ENCODE measurements at places on chromosomes 1 and 21. TPM values are rescaled to one million over a fixed set of nuclear protein-coding genes. Genes with fewer than 3 reads are reported as not detected.

The SERPINC1 gene
- total RNA-seq = 0.44 TPM

The FCER1G gene
- 11.3 TPM for total RNA-seq

The SLC35F3 gene
- 0.21 TPM for total RNA-seq

The GIPC2 gene
- total RNA-seq = 3.1 TPM

The KLHDC9 gene
- total RNA-seq = 13.0 TPM

The ERICH3 gene
- total RNA-seq = not detected

The CCDC181 gene
- total RNA-seq = 1.9 TPM

Measured in ureter (tissue), 1 donor.